T follicular helper cell (primary cell): ENCODE measurements at places on chromosomes 4 and X.

DNA sequence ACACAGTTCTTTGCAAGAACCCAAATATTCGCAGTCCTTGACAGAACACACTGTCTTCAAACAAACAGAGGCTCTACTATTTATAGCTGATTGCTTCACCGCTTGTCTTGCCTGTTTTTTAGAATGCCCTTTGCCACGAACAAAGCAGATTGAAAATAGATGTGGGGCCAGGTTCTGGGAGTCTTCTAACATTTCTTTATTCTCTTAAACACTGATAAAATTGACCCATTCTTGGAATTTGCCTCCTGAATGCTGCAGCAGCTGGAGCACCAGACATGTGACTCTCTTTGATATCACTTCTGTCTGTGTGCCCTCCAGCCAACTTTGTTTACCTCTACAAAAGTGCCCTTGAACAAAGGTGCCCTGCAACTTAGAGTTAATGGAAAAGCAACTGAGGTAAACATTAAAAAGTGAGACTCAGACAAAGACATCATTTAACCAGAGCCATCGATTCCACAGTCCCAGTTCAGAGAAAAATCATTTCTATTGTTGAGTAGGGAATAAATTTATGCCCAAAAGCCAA is 64.2 kb upstream of the SPP1 start:
- no peak for DNase-seq

DNA sequence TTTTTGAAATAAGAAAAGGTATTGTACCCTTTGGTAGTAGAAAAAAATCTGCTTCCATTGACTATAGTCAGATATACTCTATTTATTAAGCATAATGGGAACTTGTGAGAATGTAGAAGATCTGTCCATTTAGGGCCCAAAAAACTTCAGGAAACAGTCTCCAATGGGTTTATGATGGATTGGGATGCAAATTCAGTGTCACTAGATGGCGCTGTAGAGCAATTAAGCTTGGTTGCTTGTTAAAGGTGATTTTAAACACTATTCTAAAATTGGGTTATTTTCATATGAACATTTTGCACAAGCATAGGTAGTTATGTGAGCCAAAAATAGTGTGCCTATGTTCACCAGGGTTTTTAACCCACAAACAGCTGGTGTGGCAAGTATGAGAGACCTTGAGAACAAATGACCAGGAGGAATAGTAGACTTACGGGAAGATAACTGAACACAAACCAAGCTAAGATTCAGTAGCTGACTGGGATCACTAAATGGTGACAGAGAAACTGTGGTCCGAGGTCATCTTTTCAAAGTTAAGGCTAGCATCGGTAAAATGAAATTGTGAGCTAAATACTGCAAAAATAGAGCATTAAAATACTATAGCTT is 80.3 kb upstream of the LSM6 start:
- DNase-seq = no peak

GRCh38 chr4:179182741-179183140 is 1740.5 kb upstream of the AGA start:
- no peak for DNase-seq

DNA sequence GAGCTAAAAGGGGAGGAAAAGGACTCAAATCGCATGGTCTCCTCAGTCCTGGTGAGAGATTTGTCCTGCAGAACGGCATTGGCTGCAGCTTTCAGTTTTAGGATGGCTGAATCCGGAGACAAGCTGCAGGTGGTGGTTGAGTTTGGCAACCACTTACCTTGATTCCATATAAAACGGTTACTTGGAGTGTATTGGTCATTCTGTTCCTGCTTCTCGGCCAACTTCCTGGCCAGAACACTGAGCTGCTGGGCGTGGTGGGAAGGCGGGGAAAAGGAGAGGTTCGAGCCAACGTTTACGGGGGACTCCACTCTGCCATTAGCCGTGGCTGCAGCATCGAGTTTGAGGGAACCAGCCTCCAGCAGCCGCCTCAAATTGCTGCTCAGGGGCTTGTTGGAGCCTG is 36.1 kb downstream of the ZNF827 start:
- no peak for DNase-seq

DNA sequence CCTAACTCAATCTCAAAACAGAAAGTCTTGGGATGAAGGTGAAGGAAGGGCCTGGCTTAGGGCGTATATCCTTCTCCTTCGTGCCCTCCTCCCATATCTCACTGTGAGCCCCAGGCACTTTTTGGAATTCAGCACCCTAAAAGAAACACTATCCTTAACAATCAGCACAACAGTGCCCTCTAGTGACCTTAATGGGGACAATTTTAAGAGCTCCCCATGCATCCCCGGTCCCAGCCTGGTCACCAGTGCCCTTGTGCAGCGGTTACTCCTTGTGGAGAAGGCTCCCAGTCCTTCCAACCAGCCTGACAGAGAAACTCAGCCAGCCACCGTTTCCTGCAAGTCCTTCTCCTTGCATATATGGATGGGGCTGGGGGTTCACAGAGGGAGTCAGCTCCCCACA is 4.2 kb downstream of the PAK3 start:
- no peak for DNase-seq

DNA sequence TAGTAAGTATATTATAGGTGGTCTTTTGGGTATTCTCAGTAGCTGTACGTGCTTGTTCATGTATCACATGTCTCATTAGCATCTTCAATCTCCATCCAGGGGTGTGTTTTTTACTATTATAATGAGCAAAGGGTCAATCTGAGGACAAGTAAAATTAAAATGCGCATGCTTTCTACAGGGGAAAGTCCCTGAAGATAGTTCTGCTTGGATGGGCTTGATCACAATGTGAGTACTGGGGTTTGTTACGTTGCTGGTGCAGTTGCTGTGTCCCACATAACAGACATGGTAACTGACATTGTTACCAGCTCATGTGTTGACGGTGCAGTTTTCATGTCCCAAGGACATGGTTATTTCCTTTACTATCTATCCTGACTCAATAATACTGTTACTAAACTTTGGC is 65.9 kb downstream of the UCHL1 start:
- DNase-seq = no peak

- DNase-seq = no peak
Observed at GRCh38 chr4:169915545-169915944, 110.7 kb downstream of the MFAP3L start.

DNA sequence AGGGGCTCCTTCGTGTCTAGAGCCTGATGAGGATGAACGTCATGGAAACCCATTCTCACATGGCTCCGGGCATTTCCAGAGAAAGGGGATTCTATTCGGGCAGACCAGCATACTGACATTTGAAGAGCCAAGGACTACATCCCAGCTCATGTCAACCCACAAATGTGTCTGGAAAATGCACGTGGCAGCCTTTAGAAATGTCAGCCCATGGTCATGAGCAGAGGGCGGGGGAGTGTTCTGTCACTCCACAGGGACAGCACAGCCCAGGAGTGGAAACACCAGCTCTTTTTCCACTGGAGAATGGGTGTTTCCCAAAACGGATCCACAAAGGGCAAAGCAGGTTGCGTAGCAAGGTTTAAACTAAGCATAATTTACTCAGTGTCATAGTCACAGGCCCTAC is 207.0 kb downstream of the BCOR start:
- DNase-seq = no peak

- DNase-seq = no peak
Observed at GRCh38 chr4:118113220-118113619, 78.9 kb downstream of the NDST3 start.

- DNase-seq = no peak
Observed at GRCh38 chrX:155235891-155236290, 19.6 kb downstream of the VBP1 start.

DNA sequence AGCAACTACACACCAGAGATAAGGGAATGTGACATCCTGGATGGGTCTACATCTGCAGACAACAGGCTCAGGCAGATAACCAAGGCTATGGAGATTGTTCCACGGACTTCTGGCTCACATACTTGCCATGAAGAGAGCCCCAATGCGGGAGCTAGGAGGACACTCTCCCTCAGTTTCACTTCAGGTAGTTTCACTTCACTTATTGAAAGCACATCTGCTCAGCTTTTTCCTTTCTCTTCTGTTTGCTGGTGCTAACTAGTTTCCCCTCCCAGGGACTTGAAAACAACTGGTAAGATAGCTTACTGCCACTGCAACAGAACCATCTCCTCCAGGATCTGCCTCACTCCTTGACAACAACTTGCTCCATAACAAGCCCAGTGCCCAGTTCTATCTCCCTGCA is 1.4 kb upstream of the CT47C1 start:
- no peak for DNase-seq

- DNase-seq = no peak
Observed at GRCh38 chrX:97401586-97402136, 518.0 kb downstream of the RPA4 start.

- DNase-seq = no peak
Observed at GRCh38 chrX:19270727-19271126, 73.0 kb upstream of the PDHA1 start.

DNA sequence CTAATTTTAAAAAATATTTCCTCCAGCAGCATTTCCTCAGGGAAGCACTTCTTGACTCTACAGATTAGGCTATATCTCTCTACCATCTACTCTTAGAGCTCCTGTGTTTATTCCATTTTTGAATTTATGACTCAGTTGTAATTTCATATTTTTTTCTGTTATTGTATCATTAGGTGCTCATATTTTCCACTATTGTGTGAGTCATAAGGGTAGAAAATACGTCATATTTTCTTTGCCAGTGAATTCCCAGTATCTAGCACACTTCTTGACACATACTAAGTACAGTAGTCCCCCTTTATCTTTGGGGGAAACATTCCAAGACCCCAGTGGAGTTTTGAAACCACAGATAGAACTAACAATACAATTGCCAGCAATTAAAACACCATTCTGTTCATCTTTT is 431.2 kb downstream of the GASK1B start:
- DNase-seq = no peak

DNA sequence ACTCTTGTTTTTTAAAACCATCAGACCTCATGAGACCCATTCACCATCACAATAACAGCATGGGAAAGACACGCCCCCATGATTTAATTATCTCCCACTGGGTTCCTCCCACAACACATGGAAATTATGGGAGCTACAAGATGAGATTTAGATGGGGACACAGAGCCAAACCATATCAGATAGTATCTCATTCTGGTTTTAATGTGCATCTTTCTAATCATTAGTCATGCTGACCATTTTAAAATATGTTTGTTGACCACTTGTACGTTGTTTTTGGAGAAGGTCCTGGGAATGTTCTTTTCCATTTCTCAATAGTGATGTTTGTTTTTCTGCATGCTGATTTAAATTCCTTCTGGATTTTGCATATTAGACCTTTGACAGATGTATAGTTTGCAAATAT is 119.0 kb downstream of the RTL3 start:
- DNase-seq = no peak
